Calu3 (cell line): ENCODE measurements at places on chromosomes 7 and 10. TPM values are rescaled to one million over a fixed set of nuclear protein-coding genes. Genes with fewer than 3 reads are reported as not detected.

DNA sequence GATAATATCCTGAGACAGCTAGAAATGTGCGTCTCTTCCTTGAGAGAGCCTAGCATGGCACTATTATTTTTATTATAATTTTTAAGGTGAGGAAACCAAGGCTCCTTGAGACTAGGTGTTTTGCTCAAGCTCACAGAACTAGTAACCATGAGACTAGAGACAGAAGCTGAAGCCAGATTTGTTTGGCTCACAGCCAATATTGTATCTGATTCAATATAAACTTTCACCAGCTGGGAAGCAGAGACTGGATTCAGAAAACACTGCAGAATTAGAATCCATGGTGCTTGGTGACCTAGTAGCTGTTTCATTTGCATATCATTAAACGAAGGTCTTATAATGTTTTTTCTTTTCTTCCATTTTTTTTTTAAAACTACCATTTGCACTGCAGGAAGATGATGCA, 64.4 kb downstream of the DNAJB9 start:
- DNase-seq, result no peak

DNA sequence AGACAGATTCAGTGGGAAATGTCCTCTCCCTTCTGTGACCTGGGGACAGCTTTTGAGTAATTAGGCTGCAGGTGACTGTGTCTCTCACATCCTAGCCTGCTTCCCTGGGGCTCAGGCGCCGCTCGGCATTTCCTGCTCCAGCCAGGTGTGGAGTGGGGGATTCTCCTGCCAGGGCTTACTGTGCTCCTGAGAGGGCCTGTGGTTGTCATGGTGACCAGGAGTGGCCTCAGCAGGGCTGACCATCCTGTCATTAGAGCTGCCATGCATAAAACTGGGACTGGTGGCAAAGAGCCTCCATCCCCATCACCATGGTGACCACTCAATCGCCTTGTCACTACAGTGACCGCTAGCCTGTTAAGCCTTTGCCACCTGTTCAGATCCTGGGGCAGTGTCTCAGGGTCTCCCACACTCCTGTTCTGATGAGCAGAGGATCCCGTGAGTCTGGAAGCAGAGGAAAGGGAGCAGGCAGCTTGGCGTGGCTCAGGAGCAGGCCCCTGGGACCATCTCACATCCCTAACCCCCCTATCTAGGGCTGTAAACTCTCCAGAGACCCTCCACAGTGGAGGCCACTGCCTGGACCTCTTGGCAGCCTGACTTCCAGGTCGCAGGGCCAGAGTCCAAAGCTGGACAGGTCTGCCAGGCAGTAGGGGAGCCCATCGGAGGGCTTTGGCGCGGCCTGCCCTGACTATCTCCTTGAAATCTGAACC, at the start of gene GCK:
Gene GCK, minus strand, starts transcription at position 154 of the 707 bp plus-strand sequence. CDS start 486 bp downstream, outside the sequence.
- DNase-seq, result no peak

DNA sequence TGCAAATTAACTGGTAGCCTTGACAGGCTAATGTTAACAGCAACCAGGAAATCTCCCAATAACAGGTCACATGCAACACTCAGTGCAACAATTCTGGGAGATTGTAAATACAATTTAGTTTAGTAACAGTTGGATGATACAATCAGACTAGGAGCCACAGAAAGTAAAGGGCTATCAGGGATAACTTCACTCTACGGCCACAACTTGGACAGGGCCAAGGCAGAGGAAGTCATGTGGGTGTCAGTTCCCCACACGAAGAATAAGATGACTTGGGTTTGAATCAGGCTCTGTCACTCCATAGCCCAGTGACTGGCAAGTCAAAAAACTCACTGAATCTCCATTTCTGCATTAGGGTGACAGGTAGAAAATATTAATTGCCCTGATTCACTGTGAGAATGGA, 217.3 kb upstream of the CCDC6 start:
- no peak for DNase-seq

GRCh38 chr10:48993627-48994026, 54.0 kb upstream of the LRRC18 start:
- DNase-seq, result no peak

GRCh38 chr10:30637881-30638467, 8.4 kb upstream of the LYZL2 start:
- DNase-seq, result peak; percentile 47

- DNase-seq, result no peak
Observed at GRCh38 chr10:63383141-63383540, 82.6 kb downstream of the JMJD1C start.

DNA sequence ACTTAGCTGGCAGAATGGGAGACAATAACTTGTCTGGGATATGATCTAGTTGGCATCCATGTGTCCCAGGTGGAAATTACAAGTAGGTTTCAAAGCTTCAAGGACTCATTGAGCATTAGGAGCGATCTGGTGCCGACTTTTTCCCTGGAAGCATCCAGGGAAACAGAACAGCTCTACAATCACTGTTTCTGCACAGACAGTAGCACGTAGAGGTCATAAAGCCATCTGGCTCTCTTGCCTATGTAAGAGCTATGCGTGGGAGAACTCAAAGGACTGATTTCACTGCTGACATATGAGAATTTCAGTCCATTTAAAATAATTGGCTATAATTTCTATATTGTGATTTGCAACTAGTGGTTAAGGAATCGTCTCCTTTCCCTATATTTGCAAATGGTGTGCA, 791.7 kb downstream of the REEP3 start:
- no peak for DNase-seq

GRCh38 chr7:35519971-35520809, 174.7 kb downstream of the HERPUD2 start:
- DNase-seq, result peak; percentile 86

DNA sequence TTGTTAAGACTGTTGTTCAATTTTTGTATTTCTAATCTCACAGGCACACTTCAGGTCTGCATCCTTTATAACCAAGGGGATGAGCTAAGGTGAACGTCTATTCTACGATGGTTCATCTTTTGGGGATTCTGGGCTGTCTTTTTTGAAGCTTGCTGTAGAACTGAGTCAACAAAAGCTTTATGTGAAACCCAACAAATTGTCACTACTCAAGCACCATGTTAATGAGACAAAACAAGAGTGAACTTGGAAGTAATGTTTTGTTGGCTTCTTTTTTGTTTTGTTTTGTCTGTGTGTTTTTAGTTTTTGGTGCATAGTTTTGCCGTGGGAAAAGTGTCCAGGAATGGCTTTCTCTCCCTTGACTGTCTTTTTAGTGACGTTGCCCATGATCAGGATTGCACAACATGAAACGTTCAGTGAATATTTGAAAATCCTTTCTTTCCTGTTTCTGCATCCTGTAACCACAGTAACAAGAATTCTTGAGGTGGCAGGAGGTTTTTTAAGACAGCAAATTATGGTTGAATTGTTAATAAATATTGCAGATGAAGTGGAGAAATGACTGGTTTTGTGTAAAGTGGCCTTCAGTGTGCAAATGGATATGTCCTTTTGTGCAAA, 65.6 kb downstream of the WIPF3 start:
- DNase-seq, result no peak

DNA sequence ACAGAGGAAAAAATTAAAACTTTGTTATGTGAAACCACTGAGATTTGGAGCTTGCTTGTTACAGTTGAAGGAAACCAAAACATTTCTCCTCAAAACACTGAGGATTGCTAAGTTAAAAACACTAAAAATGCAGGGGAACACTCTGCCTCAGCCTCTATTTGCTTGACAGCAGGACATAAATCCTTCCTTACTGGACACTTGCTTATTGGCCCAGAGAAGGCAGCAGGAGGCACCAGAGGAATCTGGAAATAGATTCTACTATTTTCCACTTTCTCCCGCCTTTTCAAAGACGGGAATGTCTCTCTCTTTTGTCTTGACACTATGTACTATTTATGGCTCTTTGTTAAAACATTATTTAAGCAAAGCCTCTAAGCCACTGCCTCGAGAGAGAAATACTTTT, 67.9 kb downstream of the MTURN start:
- DNase-seq, result no peak

GRCh38 chr7:7699380-7699779, 19.0 kb downstream of the RPA3 start:
- no peak for DNase-seq

DNA sequence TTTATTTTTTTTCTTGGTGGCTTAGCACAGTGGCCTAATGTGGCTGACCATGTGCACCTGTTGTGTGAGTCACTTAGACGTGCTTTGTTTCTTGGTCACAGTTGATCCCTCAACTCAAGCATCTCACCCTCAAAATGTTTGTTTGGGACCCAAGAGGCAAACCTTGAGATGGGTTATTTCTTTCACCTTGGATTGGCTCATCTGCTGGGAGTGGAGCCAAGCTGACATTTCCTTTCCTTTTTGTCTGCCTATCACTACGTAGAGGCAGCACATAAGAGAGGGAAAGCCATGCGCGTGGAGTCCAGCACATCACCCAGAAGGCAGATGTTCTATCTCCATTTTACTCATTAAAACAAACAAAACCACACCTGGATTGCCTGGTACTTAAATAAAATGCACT, 6.4 kb upstream of the PRKCQ start:
- DNase-seq, result no peak

DNA sequence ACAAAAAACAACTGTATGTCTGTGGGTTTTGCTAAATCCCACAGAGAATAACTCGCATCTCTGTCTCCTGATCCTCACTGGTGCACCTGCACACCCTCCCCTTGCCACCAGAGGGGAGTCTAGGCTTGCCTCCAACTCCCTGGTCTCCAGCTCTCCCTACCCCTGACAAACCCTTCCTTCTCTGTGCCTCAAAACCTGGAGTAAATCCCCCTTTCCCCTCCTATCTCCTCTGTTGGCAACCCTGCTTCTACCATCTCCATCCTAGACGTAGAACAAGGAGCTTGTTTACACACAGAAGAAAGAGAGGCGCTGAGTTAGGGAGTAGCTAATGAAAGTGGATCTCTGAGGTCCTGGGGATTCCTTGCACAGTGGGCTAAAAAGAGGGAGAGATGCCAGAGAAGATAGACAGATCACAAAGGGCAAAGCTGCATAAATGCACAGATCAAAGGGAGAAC, 6.0 kb downstream of the MBLAC1 start:
- peak; percentile 72 for DNase-seq

- DNase-seq, result no peak
Observed at GRCh38 chr10:83522881-83523386, 616.4 kb upstream of the GHITM start.

DNA sequence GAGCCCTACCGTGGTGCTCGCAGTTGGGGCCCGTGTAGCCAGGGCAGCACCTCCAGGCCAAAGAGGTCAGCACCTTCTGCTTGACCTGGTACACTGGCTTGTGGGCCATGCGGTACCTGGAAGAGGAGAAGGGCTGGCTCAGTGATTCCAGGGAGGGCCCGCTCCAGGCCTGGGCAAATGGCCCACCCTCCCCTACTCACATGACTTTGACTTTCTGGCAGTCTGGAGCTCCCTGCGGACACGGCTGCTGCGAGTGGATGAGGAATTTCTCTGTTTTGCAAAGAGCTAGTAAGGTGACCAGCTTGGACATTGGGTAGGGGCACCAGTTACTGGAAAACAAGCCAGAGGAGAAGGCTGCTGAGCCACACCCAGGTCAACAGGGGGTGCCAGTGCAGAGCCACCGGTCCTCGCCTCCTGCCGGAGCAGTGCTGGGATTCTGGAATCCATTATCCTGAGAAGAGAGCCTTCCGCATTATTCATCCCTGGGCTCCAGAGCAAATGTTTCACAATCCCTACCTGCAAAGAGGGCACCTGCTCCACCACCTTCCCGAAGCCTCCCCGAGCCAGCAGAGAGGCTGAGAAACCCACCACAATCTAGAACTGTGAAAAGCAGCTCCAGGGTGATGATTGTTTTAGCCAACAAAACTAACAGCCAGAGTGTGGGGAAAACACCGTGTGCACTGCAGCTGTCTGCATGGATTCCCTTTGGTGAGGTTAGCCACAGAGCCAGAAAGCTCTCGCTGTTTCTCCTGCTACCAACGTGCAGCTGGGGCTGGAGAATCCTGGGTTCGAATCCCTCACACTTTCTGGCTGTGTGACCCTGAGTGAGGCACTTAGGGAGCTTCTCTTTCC, 11.8 kb downstream of the MMRN2 start:
- DNase-seq, result peak; percentile 28

DNA sequence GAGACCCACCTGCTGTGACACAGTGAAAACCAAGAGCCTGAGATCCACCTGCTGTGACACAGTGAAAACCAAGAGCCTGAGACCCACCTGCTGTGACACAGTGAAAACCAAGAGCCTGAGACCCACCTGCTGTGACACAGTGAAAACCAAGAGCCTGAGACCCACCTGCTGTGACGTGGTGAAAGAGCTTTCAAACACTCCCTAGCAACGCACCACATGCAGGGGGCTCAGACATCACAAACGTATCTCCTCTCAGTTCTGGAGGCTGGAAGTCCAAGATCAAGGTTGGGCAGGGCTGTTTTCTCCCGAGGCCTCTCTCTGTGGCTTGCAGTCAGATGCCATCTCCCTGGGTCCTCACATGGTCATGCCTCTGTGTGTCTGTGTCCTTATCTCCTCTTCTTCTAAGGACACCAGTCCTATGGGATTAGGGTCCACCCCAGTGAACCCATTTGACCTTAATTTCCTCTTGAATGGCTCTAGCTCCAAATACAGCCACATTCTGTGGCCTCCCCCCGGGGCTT, 43.8 kb downstream of the INSIG1 start:
- no peak for DNase-seq

GRCh38 chr10:87519582-87519981, 14.9 kb downstream of the MINPP1 start:
- no peak for DNase-seq

GRCh38 chr10:92800134-92800733, 48.1 kb upstream of the EXOC6 start:
- no peak for DNase-seq

DNA sequence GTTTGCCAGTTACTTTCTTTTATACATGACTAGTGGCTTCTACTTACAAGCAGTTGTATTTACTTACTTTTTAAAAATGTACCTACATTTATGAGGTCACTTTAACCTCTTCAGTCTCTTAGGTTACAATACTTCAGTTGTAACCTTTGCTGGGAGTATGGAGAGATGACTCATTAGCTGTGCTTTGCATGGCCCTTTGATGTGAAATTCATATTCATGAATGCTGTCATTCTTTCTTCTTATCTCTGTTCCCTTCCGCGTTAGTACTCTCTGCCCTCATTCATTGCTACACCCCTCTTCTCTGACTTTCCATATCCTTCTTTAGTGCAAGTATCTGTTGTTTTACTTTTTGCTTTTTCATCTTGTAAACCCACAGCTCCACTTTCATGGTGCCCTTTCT, 164.3 kb downstream of the BMPER start:
- DNase-seq, result peak; percentile 43

DNA sequence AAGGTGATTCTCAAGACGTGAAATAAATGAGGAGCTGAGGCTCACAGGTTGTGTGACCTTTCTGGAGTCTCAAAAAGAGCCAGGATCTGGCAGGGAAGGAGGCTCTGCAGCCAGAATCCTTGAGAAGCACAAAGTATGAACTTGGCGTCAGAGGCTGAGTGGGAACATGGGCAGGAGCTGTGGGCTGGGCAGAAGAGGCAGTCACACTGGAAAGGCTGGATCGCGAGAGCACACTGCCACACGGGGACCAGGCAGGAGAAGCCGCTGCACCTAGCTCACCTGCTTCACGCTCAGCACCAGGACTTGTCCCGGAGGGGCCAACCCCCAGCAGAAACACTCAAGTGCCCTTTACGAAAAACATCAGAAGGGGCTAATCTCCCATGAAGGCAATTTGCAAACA, 535.0 kb downstream of the TNS3 start:
- no peak for DNase-seq

Gene SLC18A3
- not detected in 2 replicates for total RNA-seq

Gene EIF5AL1
- 0.19 and 0.20 TPM in 2 replicates for total RNA-seq

Gene ZNF735
- total RNA-seq, result not detected in 2 replicates

Gene GRID2IP
- total RNA-seq, result 1.2 and 1.4 TPM in 2 replicates

Gene PRTFDC1
- total RNA-seq, result 22.7 and 24.6 TPM in 2 replicates
